Activated CD4-positive, alpha-beta T cell treated with anti-CD3 and anti-CD28 coated beads, Interleukin-2, amount 10 ng/mL, durations not matched to agents 7 days and 5 days (primary cell): ENCODE measurements at places on chromosomes 11 and 22. TPM values are rescaled to one million over a fixed set of nuclear protein-coding genes. Genes with fewer than 3 reads are reported as not detected.

The KDM4D gene
- total RNA-seq = 0.84 TPM

The YPEL4 gene
- 0.19 TPM for total RNA-seq

The TTLL1 gene
- total RNA-seq = 9.3 TPM

The MIOX gene
- not detected for total RNA-seq

The ANO1 gene
- total RNA-seq = not detected

The DAGLA gene
- total RNA-seq = 0.45 TPM
